Lung microvascular endothelial cell (primary cell): ENCODE measurements at places on chromosomes 3 and 15.

DNA sequence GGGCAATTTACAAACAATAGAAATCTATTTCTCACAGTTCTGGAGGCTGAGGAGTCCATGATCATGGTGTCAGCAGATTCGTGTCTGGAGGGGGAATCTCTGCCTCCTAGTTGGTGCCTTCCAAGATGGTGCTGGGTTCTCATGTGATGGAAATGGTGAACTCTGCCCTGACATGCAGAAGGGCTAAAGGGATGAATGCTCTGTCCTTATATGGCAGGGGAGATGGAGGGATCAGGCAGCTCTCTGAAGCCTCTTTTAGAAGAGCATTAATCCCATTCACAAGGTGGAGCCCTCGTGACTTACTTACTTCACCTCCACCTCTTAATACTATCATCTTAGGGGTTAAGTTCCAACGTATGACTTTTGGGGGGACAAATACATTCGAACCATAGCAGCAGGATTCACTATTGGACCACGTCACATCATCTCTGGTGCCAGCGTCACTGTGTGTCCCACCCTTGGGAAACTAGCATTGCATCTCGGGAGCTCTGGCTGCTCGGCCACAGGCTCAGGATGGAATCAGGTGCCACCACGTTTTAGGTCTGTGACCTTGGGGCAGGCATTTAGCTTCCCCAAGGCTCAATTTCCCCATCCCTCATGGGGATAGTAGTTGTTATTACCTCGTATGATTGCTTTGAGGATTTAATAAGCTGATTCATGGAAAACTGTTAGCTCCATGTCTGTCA, 53.0 kb downstream of the SV2B start:
- DNase-seq = no peak

DNA sequence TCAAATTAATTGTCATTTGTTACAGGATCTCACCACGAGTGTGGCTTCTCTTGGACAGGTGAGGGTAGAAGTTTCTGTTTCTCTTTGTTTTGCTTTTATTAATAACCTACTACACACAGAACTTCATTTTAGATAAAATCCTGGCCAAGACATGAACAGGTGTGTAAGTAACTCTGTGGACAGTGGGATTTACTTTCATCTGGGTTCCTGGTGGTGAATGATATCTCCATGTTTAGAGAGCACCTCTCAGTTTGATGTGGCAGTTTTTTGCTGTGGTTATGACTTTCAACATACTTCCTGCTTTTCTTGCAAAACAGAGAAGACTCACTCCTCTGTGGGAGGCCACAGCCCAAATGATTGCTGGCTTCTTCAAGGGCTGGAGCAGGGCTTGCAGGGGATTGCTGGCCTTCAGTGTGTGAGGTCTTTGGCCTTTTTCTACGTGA, 71.1 kb upstream of the XCR1 start:
- no peak for DNase-seq

DNA sequence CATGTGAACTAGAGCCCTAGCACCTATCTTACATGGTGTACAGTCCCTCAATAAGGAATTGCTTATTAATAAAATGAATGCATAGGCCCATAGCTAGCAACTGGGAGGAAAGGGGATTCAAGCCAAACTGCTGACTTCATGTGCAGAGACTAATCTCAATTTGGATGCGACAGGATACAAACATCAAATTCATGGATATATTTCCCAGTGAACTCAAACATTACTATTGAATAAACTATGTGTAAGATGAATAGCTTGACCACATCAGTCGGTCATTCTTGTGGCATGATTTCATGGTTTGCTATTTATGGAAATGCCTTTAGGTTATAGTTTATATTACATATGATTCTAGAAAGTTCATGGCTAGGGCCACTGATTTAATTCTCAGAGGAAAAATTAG, 268.6 kb upstream of the SLITRK3 start:
- no peak for DNase-seq

DNA sequence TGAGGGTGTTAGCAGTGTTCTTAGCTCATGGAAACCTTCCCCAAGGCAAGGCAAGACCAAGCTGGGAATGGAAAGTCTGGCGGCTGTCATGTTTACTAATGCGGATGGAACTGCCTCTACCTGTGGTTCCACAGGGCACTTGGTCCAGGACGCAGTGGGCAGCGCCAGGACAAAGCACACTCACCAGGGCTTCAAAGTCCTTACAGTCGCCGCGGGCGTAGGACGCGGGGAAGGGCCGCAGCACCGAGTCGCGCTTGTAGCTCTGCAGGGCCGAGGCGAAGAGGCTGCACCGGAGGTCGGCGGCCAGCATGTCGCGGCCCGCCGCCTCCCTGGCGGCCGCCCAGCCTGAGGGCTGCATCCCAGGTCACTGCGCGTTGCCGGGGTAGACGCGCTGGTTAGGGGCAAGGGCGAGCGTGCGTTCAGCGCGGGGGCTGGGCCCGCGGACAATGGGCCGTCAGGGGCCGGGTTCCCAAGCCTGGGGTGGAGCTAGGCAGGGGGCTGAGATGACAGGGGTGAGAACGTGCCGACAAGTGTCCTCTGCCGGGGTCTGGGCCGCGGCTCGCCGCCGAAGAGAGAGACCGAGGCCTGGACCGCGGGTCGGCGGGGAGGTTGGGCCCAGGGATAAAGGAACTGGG, 497 bp downstream of the PARP16 start:
- DNase-seq = peak; percentile 46

DNA sequence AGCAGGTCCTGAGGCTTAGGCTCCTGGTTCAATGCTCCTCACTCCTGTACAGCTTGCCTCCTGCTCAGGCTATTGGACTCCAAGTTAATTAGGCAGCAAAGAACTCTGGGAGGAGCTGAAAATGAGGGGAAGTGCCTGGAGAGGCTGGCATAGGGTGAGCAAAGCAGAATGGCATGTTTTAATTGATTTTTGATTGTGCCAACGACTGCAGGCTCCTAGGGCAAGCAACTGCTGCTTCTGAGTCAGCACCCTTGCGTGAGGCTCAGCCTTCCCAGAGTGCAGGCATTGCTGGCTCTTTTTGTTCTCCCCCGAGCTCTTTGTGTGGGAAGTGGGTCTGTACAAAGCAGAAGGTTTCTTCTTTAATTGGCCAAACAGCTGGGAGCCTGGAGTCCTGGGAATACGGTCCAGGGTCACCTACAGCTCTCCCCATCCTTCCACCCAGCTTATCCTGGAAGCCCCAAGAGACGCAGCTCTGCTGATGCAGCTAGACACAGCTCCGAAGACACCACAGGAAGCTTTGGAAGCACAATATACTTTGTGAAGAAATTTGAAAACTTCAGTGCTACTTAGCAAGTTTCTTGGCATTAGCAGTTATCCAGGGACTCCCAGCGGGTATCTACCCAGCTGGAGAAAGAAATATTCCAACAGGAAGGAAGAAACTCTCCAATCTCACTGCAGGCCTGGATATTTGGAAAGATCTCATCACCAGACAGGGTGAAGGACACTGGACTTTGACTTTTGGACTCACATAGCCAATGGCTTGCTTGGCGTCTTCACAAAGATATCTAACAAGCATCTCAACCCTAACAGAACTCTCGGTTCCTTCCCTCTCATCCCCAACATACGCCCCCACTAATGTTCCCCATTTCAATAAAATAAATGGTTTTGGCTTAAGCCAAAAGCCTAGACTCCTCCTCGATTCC, 76.8 kb downstream of the BDH1 start:
- DNase-seq = peak; percentile 55

DNA sequence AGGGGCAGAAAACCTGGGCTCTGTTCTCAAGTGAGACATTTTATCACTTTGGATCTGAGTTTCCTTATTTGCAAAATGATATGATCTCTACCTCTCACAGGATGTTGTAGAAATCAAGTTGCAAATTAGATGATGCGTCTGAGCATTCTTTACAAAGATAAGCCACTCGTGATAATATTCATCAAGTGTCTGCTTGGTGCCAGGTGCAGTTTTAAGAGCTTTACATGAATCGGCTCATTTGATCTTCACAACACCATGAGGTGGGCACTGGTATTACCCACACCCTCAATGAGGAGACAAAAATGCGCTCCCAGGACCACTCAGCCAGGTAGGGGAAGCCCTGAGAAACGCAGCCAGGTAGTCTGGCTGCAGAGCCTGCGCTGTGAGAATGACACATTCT, 59.1 kb upstream of the CA12 start:
- no peak for DNase-seq

DNA sequence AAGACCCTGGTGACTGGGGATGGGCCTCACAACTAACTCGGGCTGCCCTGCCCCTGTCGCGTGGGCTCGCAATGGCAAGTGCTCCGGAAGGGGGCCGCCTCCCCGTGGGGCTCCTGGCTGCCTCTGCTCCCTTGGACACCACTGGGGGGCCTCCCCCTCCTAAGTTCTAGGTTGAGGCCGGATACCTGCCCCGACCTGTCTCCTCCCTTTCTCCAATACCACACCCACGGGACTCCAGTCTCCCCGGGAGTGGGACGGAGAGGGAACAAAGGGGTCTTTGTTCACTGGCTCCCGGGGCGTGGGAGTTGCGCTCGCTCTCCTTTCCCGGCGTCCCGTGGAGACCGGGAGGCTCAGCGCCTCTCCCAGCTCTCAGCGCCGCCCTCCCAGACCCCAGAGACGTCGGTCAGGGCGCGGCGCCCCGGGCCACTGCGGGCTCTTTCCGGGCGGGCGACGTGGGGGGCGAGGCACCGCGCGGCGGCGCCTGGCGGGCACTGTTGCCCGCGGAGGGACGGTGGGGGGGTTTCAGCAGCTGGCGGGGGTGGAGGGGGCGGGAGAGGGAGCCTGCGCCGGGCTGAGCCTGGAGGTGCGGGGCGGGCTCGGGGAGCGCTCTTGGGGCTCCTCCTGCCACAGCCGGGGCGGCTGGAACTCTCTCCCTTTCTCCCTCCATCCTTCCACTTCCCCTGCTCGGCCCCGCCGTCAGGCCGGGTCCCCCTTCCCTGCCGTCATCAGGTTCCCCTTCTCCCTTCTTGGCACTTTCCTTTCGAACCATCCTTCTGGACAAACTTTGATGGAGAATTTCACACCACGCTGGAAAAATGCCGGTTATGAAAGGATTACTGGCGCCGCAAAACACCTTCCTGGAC, at the start of gene KCNH8:
KCNH8 (plus strand) TSS at position 606 of the 863 bp plus-strand sequence; CDS start at position 816, 210 bp downstream.
- DNase-seq = no peak

DNA sequence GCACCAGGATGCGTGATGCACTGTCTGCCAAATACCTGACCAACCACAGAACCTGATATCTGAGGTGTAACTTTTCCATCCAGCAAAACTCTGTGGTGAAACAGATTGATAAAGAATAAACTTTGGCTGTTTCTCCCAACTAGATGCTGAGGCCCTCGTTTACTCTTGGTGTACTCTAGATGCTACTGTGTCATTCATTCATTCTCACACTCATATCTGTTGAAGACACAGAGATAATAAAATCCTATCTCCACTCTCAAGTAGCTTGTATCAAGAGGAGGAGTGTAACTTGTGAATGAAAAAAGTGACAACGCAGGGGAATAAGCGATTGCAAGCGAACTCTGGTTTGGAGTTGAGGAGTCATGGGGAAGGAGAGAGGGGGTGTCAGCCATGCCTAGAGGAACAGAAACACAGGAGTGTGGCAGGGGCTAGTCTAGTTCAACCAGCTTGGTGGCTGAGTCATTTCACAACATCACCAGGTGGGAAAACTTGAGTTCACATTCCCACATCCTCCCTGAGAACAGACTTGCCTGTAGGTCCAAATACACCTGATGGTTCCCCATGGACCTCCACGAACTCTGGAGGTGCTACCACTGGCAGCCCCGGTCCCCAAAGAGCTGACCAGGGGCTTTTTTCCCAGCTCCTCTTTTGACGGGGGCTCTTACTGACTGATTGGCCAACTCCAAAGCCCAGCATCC, 73.3 kb upstream of the SNRK start:
- DNase-seq = no peak

GRCh38 chr15:40281057-40281800, 1.6 kb downstream of the ANKRD63 start:
- DNase-seq = no peak

- no peak for DNase-seq
These were observed 184.1 kb upstream of the RASGRP1 start for GRCh38 chr15:38748710-38749109.

DNA sequence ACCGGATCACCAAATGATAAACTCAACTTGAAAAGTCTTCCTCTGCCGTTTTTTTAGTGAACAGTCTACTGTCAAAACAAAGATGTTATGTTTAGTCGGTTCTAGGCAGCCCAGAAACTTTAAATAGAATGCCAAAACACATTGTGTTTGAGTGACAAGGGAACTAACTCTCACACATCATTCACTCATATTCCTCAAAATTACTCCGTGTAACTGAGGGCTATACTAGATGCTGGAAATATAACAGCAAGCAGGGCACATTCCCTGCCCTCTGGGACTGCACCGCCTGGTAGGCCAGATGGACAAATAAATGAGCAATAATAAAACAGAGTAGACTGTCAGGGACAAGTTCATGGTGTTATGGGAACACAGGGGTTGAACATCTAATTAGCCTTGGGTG, 251.4 kb downstream of the MAGI1 start:
- no peak for DNase-seq

DNA sequence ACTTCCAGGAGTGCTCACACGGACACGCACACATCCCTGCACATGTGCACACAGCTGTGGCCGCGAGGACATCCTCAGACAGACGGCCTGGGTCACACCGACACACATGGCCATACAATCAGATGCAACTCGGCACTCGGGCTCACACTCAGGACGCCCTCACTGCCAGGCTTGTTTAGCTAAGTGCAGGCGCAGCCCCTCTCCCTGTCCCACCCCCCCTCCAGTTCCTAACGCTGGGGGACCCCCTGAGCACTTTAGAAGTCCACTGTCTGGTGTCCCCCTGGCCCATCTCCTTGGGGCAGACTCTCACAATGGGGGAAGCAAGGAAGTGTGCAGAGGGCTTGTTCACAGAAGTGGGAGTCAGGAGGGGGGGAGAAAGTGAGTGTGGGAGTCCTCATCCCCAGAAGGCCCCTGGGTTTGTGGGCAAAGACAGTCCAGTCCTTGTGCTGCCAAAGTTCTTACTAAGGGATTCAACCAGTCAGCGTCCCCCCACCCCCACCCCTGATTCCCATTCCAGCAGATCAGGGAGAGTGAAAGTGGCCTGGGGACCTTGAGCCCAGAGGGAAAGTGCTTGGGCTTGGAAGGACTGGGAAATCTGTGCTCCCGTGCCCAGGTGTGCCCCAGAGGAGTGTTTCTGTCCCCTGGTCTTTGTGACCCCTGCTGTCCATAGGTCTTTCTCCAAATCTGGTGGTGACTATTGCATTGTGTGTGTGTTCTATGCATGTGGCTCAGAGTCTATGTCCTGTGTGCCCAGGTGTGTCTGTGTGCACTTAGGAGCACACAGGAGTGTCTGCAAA, 767 bp upstream of the GATA2 start:
- no peak for DNase-seq

DNA sequence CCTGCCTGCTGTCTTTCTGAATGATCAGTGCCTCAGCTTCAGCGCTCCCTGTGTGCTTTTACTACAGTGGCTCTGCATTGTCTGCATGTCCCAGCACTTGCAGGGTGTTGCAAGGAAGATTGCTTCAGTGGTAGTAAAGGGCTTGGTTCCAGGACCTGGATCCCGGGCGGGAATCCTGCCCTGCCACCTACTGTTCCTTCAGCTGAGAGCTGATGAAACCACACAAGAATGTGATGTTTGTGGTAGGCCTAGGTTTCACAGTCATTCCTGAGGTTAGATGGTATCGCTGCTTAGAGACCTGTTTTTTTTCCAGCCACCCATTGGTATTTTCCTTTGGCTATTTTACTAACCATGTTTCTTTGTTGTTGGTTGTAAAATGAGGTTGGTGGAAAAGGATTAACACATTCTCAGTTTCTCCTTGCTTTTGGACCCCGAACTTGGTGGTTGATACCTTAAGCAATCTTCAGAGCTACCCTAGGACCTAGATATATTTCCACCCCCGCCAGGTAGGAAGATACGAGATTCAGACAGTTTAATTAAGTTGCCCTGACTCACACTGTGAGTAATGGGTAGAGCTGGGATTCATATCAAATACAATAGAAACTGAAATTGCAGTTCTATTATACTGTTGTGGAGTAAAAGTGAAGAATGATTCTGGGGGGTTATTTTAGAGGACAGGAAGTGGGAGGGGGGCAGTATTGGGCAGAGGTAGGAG, 11.4 kb downstream of the GPR87 start:
- DNase-seq = peak; percentile 59
